ENCODE measurements at places on chromosomes 2 and 18.

GRCh38 chr18:78801011-78801410 lies 178.6 kb upstream of the SALL3 start:
- DNase-seq, result no peak

DNA sequence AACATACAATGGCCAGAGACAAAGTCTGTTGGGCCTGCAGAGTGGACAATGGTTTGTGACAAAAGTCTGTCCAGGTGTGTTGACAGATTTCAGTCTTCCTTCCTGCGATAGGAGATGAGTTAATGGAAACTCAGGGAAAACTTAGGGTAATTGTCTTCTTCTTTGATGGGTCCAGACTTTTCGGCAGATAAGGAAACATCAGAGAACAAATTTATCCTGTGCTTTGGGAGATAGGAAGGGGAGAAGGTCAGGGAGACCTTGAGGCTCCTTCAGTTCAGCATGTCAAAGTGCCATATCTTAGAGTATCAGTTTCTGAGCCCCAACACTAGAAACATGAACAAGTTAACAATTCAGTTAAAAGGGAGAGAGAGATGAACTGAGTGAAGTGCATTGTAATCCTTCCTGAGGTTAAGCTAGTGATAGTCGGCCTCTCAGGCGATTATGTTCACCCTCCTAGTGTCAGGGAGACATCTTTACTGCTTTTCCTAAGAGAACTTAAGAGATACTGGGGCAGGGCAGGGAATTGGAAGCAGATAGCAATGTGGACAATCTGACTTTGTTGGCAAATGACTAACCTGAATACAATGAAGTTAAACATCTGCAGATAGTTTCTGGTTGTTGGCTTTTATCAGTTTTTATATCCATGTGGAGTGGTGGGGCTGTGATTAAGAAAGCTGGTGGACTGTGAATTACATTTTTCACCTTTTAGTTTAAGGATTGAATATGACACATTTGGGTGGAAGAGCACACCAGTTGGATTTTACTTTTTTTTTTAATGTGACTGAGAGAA lies 248.8 kb upstream of the FN1 start:
- no peak for DNase-seq

DNA sequence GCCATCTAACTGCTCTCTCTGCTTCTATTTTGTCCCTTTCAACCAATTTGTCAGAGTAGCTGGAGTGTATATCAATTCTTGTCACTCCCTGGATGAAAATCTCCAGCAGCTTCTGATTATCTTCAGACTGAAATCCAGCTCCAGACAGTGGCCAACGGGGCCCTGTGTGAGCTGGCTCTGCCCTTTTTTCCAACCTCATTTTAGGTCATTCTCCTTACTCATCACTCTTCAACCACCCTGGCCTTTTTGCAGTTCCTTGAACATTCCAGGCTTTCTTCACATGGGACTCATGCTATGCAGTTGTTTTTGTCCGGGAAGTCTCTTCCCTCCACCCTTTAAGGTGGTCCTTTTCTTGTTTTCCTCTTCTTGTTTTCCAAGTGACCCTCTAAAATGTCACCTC lies 15.4 kb upstream of the FAP start:
- no peak for DNase-seq

DNA sequence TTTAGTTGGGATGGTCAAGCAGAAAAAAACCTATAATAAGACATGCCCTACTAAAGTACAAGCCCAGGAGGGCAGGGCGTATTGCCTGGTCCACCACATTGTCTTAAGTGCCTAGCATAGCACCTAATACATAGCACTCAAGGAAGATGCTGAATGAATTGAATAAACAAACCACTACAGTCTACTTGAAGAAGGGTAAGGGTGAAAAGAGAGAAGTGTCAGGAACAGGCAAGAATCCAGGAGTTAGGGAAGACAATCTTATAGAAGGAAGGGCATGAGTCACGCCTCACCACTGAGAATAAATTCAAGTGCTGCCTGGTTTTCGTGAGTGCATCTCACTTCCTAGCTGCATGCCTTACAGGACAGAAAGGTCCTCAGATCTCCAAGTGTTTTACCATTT lies 13.9 kb downstream of the SLC19A3 start:
- DNase-seq, result no peak

- no peak for DNase-seq
Measured at GRCh38 chr2:9465170-9465569, 9.2 kb upstream of the IAH1 start.

GRCh38 chr18:54323970-54324369 lies 33.7 kb downstream of the STARD6 start:
- DNase-seq, result no peak
